ENCODE measurements at places on chromosomes 12 and 14. TPM values are rescaled to one million over a fixed set of nuclear protein-coding genes. Genes with fewer than 3 reads are reported as not detected.

Gene KRT83
- polyA plus RNA-seq = not detected

Gene ZNF384
- polyA plus RNA-seq = 98.0 TPM

Gene LTBP2
- 2.3 TPM for polyA plus RNA-seq

Gene CFL2
- 74.8 TPM for polyA plus RNA-seq

Gene NKX2-1
- polyA plus RNA-seq = not detected

Gene MAP3K9
- polyA plus RNA-seq = 5.9 TPM

Gene PDE3A
- 26.8 TPM for polyA plus RNA-seq

Gene SDR9C7
- 0.32 TPM for polyA plus RNA-seq

Gene TAS2R46
- polyA plus RNA-seq = not detected

Gene PSMB5
- 206 TPM for polyA plus RNA-seq

Gene AQP5
- 1.2 TPM for polyA plus RNA-seq

Gene CIROP
- not detected for polyA plus RNA-seq

Gene GPRC5A
- polyA plus RNA-seq = 7.9 TPM

Gene SLCO1B1
- not detected for polyA plus RNA-seq

Gene PZP
- polyA plus RNA-seq = 0.55 TPM

Gene PLBD2
- polyA plus RNA-seq = 20.6 TPM

Gene HELB
- polyA plus RNA-seq = 5.0 TPM

Gene SLC6A15
- polyA plus RNA-seq = 1.1 TPM

Gene PCNX4
- 120 TPM for polyA plus RNA-seq

Gene GPR65
- polyA plus RNA-seq = 0.50 TPM

Gene KCNC2
- 0.55 TPM for polyA plus RNA-seq

Gene VRTN
- polyA plus RNA-seq = not detected

Gene C12orf54
- 0.60 TPM for polyA plus RNA-seq

Gene PRORP
- 32.7 TPM for polyA plus RNA-seq

Gene HOXC10
- 62.2 TPM for polyA plus RNA-seq

Gene OAS3
- 11.5 TPM for polyA plus RNA-seq

Gene KRT79
- polyA plus RNA-seq = not detected

Gene DLK1
- polyA plus RNA-seq = 10.8 TPM
